ENCODE measurements at places on chromosomes 2 and 18. TPM values are rescaled to one million over a fixed set of nuclear protein-coding genes. Genes with fewer than 3 reads are reported as not detected.

TDRD15 gene
- polyA plus RNA-seq: not detected

- no peaks in the 10 kb centered on the region for H3K36me3 ChIP-seq
- no peaks in the 10 kb centered on the region for H3K27me3 ChIP-seq
- H3K4me3 ChIP-seq: no peak overlapping the region
- DNase-seq: no peak
- H3K4me1 ChIP-seq: no peaks in the 10 kb centered on the region
Measured at GRCh38 chr18:35430721-35431373, 53.7 kb upstream of the ZNF396 start.

DNA sequence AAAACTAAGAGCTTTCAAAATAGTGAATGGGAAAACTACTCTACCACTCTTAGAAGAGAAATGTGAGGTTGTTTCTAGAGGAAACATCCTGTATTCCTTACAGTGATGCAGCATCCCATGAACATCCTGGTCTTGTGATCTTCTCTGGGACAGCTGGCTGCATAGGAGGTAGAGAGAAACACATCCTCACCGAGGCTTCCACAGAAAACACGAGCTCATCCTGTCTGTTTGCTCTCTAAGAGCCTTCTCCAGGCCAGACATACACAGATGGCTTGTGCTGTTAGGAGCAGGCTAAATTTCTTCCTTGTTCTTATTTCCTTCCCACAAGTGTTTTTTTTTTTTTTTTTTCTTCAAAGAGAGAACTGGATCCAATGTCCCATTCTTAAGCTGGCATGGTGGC lies 14.7 kb upstream of the FZD7 start:
- no peak overlapping the region for H3K4me3 ChIP-seq
- H3K4me1 ChIP-seq: no peaks in the 10 kb centered on the region
- H3K27me3 ChIP-seq: peaks cover 4% of the 10 kb centered on the region
- H3K27ac ChIP-seq: no peak overlapping the region
- no peak for DNase-seq

ALKAL2 gene
- polyA plus RNA-seq: not detected

SIX3 gene
- polyA plus RNA-seq: not detected

- H3K36me3 ChIP-seq: no peaks in the 10 kb centered on the region
- no peaks in the 10 kb centered on the region for H3K27me3 ChIP-seq
- H3K4me3 ChIP-seq: no peak overlapping the region
- H3K27ac ChIP-seq: no peak overlapping the region
- DNase-seq: no peak
- no peaks in the 10 kb centered on the region for H3K4me1 ChIP-seq
Measured at GRCh38 chr2:53629501-53629900, 138.1 kb upstream of the CHAC2 start.
